Pulmonary artery endothelial cell (primary cell): ENCODE measurements at places on chromosomes 4 and X. TPM values are rescaled to one million over a fixed set of nuclear protein-coding genes. Genes with fewer than 3 reads are reported as not detected.

DNA sequence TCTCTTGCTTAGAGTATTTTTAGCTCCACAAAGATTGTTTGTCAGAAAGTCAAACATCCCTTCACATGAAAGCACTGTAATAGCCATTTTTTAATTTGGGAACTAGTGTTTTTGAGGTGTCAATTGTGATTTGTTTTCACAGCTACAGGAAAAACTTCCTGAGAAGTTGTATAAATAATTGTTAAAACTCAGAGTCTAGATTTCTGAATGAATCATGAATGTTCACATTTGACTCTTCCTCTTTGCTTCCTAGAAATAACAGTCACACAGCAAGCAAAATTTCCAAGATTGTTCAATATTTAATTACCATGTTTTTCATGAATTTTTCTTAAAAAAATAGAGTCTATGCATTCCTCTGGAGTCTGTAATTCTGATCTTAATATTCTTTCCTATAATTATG is 156.9 kb upstream of the SLC7A11 start:
- no peak for DNase-seq

- DNase-seq = no peak
These were observed 231.5 kb downstream of the PCDH18 start for GRCh38 chr4:137300776-137301175.

- no peak for DNase-seq
These were observed 15.1 kb downstream of the ATP5ME start for GRCh38 chr4:658681-659667.

- DNase-seq = no peak
These were observed 37.8 kb downstream of the UCHL1 start for GRCh38 chr4:41294445-41295062.

GRCh38 chrX:151984328-151984727 is 9.9 kb upstream of the GABRE start:
- DNase-seq = peak; percentile 67

GRCh38 chr4:89998469-89999011 is 103.9 kb downstream of the MMRN1 start:
- no peak for DNase-seq

Gene EREG
- not detected in 2 replicates for total RNA-seq
